ENCODE measurements at places on chromosomes 16 and 17. TPM values are rescaled to one million over a fixed set of nuclear protein-coding genes. Genes with fewer than 3 reads are reported as not detected.

TPSAB1 gene
- not detected for polyA plus RNA-seq

TBX6 gene
- 0.06 TPM for polyA plus RNA-seq

DNA sequence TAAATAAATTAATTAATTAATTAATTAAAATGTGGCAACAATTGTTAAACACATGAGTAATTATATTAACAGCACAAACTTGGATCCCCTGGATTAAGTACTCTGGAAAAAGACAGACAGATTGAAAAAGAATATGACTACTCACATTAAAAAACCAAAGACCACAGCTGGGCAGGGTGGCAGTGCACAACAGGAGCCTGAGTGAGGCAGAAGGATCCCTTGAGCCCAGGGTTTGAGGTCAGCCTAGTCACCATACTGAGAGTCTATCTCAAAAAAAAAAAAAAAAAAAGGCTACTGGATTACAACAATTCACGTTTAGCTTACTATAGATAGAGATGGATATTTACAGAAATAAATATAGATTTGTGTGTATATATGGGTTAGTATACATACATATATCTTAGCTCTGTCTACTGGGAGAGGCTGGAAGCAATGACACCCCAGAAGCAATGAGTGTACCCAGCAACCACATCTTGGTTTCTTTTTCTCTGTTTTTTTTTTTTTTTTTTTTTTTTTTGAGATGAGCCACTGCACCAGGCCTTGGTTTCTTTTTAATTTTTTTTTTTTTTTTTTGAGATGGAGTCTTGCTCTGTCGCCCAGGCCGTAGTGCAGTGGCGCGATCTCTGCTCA lies 10.6 kb upstream of the SUZ12 start:
- no peak for DNase-seq

DNA sequence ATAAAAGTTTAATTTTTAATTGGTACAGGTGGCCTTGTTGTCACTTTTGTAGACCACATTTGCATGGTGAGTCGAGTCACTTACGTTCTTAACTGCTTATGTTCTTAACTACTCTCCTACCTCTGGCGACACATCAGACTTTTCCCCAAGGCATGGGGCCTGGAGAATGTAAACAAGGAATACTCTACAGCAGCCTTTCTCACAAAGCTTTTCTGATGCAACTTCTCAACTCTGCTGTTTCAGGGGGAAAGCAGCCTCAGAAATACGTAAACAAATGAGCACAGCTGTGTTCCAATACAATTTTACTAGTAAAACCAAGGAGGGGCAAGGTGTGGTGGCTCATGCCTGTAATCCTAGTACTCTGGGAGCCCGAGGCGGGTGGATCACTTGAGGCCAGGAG lies 6.9 kb downstream of the KARS1 start:
- DNase-seq = no peak

DNA sequence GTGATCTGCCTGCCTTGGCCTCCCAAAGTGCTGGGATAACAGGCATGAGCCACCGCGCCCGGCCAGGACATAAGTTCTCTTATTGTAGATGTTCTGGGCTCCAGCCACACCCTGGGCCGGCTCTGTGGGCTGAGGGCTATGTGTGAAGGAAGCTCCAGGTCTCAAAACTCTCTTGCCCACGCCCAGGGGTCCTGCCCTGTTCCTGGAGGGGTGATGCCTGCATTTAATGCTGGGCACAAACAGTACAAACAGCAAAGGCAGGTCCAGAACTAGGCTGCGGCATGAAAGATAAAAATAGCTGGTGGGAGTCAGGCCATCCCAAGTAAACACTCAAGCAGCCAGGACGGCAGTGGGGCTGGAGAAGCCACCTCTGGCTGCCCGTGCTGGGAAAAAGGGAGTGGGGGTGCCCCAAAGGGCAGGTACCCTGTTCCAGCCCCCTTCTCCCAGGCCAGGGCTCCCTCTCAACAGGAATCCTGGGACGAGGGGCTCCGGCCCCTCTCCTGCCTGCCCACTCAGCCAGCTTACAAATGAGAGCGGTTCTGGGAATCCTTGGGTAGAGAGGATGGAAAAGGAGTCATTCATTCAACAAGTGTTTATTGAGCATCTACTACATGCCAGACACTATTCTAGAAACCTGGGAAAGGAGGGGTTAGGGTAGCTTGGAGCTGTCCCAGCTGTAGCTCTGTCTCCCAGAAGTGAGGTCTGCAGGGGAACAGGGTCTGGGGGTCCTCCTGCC lies 4.6 kb downstream of the TRIM47 start:
- no peak for DNase-seq

DNA sequence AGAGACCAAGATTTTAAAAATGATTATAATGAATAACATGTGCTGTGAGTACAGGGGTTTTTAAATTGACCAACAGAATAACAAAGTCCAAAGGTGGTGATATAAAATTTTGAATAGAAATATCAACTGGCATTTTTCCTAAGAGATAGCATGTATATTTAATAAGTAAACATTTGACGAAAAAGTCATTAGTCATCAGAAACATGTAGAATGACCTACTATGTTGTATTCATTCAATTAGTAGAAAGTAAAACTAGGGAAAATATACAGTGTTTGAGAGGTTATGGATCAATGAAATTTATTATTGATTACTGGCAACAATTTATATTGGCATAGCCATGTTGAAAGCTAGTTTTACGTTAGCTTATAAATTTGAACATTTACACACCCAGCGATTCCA lies 30.6 kb upstream of the CNTNAP4 start:
- no peak for DNase-seq

KRT31 gene
- 24.9 TPM for polyA plus RNA-seq

DNA sequence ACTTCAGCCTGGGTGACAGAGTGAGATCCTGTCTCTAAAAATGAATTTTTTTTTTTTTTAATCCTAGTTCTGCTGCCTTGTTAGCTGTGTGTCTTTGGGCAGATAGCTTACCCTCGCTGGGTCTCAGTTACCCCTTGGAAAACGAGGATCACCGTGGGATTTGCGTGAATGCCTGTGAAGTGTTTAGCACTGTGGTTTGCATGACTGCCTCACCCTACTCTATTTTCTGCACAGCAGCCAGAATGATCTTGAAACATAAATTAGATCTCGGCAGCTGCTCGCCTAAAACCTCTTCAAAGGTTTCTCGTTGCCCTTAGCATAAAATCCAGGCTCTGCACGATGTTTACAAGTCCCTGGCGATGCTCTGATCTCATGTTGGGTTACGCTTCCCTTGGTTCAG lies 71.2 kb upstream of the GRIN2A start:
- no peak for DNase-seq

DNA sequence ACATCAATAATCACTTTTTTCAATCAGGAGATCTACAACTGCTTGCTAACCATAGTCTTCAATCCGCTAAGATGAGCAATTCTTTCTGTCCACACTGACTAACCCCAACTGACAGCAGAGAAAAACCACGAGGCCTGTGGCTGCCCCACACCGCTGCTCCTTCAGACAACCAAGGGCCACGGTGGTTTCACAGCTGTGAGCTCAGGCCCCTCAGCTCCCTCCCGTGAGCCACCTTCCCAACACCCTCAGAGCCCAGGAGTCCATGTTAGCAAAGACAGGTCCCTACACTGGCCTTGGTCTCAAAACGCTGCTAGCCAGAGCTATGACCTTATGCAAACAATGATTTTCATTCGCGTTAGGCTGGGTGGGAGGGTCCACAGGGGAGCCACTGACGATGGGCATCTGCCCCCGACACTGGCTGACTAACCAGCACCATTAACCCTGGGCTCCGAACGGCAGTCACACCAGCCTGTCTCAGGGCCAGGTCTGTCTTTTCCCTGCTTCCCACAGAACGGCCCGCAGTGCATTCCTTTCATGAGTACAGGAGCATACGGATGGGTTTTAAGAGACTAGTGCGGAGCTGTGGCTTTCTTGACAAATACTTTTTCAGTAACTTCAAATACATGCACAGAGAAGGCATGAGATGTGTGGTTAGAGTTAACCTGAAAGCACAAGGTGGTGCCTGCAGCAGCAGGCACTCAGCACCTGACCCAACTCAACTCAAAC lies 67.3 kb downstream of the ANKRD11 start:
- no peak for DNase-seq

Measured in keratinocyte (primary cell).